Peyer's patch (tissue), 4 donors: ENCODE measurements at places on chromosomes 16 and 17.

- DNase-seq = no peak
These were observed 4.4 kb upstream of the HOXB13 start for GRCh38 chr17:48732688-48733629.

DNA sequence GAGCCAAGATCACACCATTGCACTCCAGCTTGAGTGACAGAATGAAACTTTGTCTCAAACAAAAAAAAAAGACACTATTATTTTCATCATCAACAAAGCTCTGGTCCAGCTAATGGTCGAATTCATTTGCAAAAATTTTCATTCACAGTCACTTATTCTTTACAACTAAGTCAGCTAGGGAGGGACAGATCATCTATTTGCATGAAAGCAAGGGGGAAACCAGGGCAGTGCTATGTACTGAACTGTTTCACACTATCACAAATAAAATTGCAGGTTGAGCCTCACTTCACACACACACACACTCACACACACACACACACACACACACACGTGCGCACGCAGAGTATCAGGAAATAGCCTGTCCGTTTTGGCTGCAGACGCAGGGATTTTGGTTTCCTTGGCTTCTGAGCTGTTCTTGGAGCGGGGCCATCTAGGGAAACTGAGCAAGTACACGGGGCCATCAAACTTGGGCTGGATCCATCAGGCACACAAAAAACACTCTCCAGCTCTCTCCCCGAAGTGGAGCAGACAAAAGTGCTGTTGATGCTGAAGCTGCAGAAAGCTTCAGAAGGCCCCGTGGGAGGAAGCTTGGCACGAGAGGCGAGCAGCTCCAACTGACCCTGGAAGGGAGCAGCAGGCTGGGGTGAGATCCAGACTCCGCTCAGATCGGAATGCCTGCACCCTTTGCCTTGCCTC is 44.3 kb upstream of the HELZ start:
- DNase-seq = peak; percentile 57

- peak; percentile 91 for DNase-seq
These were observed at the start of gene SCPEP1 for GRCh38 chr17:56977673-56978395. TSS of gene SCPEP1 (plus strand) at chr17:56978131. CDS start at chr17:56978160, 29 bp downstream.

- DNase-seq = no peak
These were observed 111.4 kb downstream of the SNX29 start for GRCh38 chr16:12087901-12088421.

DNA sequence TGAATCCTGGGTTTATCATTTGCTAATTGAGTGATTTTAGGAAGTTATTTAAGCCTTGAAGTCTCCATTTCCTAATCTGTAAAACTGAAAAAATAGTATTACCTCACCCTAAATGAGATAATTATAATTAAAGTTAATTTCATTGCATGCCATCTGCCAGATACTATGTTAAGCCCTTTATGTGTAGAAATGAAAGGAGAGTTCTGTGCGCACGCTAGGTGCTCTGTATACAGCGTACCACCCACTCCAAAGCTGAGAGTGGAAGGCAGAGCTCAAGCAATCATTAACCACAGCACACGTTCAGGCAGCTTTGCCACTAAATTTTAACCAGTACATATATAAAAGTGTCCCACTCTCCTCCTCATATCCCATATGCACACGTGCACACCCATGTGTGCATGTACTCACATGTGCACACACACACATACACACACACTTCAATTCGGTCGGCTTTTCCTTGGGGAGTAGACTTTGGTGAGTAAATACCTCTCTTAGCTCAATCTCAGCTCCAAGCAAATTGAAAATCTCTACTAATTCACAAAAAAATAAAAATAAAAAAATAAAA is 204.8 kb downstream of the GRIN2A start:
- no peak for DNase-seq

DNA sequence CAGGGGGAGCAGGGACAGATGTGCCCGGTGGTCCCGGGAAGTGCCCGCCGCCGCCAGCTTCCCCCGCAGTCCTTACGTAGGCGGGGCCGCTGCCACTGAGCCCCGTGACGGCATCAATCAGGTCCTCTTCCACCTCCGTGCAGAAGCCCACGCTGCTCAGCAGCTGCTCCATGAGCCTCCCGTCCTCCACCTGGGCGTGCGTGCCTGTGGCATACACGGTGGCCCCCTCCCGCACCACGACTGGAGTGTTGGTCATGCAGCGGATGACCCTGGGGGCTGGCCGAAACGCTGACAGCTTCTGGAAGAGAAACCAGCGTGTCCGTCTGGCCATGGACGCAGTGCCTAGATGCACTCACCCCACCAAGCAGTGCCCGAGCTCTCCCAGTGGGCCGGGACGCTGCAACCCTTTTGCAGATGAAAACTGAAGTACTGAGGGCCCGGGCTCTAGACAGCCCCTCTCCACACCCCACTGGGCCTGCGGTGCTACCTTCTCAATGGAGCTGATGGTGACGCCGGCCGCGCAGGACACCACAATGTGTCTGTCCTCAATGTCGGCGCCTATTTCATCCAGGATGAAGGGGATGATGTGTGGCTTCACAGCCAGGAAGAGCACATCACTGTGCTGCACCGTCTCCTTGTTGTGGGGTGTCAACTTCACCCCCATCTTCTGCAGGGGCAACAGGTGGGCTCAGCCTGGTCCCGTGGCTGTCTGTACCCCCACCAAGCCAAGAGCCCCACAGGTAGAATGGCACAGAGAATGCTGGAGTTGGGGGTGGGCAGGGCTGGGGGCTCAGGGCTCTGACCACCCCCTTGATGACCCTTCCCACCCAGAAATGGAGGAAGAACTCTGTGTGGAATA is 2.0 kb downstream of the PYCR1 start:
- peak; percentile 45 for DNase-seq

DNA sequence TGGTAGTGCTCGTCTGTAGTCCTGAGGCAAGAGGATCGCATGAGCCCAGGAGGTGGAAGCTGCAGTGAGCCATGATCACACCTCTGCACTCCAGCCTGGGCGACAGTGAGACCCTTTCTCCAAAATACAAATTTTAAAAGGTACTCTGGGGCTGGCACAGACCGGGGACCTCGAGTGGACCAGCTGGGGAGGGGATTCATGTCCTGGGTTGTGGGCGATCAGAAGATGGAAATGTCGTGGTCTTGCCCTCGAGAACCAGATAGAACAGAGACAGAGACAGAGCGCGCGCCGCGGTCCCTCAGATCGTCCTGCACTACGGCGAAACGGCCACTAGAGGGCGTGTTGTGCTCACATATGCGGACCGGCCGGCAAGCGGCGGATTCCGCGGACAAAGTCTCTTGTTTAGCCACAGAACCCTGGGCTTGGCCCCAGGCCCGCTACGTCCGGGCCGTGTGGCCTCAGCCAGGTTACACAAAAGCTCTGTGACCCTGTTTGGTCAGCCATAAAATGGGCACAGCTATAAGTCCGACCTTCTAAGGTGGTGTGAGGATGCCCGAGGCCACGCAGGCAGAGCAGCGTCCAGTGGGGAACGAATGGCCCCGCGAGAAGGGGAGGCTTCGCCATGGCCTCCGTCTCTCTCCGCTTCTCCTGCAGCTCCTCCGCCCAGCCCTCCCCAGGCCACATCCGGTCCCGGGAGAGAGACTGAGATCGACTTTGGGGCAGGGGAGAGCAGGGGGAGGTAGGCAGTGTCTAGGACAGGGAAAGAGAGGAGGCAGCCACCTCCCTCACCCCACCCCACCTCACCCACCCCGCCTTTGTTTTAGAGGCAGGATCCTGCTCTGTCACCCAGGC is 14.6 kb upstream of the SBK1 start:
- peak; percentile 88 for DNase-seq

DNA sequence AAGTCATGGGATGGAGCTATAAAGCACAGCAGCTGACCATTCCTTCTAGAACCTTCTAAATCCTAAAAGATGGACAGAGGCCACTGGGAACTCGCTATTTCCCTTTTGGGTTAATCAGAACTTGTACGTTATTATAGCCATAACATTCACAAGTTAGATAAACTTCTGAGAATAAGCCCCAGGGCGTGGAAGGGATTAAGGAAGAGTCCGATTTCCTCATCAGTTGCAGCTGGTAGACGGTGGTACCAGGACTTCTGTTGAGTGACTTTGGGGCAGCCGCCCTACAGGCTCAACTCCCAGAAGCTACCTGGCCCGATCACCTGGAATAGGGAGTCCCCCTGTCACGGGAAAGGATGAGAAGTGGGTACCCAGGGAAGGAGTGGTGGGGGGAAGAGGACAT is 370.1 kb upstream of the ZFHX3 start:
- DNase-seq = no peak

GRCh38 chr17:62778990-62779681 is 29.0 kb downstream of the MARCHF10 start:
- peak; percentile 46 for DNase-seq

GRCh38 chr17:5840811-5841446 is 229.2 kb upstream of the WSCD1 start:
- DNase-seq = no peak

DNA sequence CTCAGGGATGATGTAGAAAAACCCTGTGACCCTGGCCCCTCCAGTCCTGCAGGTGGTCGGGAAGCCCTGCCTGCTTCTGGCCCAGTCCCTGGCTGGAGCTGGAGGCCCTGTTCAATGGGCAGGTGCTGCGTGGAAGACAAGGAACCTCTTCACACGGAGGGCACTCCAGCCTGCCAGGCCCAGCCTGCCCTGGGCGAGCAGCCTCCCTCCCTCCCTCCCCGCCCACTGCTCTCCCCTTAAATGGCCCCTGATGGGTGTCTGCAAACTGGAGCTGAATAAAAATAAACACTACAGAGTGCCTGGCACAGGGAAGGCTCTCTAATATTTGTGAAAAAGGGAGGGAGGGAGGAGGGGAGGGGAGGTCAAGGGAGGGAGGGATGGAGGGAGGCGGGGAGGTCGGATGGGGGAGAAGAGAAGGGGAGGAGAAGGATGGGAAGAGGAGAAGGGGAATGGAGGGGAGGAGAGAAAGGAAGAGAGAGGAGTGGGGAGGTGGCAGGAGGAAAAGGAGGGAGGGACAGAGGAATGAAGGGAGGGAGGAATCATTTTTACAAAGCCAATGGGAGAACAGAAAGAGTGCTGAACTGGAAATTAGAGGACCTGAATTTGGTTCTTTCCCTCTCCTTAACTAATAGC is 222.8 kb upstream of the TNRC6C start:
- no peak for DNase-seq

GRCh38 chr17:15456972-15457722 is 10.3 kb downstream of the CDRT4 start:
- DNase-seq = no peak

DNA sequence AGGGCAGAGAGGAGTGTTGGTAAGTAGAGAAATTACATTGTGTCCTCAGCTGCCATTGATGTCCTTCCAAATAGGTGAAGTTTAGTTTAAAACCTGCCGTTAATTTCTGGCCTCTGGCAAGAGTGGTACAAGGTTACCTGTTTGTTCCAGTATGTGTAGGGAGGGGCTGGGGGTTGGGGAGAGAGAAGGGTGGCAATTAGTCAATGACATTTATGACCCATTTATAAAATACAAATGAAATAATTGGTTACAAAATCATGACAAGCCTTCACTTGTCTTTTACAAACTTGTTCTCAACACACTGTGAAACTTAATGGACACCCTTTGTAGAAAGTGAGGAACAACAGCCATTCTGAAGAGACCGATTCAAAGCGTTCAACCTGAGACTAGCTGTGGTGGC is 281.0 kb downstream of the FTO start:
- DNase-seq = no peak

DNA sequence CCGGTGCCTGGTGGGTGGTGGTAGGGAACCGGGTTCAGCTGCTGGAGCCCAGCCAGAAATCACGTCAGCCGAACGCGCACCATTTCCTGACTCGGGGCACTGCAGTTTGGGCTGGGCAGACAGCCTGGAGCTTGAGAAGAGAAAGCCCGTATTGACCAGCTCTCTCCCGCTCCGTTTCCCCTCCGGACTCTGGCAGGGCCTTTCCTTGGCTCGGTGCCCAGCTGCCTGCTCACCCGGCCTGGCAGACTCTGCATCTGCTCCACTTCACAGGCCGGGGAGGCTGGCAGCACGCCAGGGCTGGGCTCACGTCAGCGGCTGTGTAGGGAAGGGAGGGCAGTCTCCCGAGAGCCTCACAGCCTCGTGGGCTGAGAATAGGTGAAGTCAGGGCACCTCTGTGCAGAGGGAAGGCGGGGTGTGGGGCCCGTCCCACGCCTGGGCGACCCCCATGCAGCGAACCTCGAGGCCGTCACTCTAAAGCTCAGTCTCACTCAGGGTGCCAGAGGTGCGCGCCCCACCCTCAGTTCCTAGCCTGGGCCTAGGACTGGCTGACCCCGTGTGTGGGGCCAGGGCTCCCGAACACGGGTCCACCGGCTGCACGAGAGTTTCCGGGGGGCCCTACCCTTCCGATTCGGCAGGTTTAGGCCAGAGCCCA is 59.1 kb downstream of the OR1D5 start:
- DNase-seq = peak; percentile 97

- DNase-seq = no peak
These were observed 76.3 kb upstream of the ZNF469 start for GRCh38 chr16:88306411-88306810.

- no peak for DNase-seq
These were observed 19.5 kb downstream of the PMM2 start for GRCh38 chr16:8816967-8817655.

DNA sequence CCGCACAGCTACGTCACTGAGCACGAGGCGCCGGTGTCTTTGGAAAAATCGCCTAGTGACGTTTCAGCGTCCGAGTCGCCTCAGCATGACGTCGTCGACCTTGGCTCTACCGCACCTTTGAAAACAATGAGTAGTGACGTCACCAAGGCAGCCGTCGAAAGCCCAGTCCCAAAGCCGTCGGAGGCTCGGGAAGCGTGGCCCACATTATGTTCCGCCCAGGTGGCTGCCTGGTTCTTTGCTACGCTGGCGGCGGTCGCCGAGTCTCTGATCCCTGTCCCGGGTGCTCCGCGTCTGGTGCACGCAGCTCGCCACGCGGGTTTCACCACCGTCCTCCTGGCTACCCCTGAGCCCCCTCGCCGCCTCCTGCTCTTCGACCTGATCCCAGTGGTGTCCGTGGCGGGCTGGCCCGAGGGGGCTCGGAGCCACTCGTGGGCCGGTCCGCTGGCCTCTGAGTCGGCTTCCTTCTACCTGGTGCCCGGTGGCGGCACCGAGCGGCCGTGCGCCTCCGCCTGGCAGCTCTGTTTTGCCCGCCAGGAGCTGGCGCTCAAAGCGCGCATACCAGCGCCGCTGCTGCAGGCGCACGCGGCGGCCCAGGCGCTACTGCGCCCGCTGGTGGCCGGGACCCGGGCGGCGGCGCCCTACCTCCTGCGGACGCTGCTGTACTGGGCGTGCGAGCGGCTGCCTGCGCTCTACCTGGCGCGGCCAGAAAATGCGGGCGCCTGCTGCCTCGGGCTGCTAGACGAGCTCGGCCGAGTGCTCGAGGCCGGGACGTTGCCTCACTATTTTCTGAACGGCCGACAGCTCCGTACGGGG is 1.5 kb downstream of the TMEM102 start:
- peak; percentile 90 for DNase-seq

- DNase-seq = no peak
These were observed 140.1 kb downstream of the ITFG1 start for GRCh38 chr16:47320546-47321310.
